SW 1271 (cell line): ENCODE measurements at places on chromosomes 2 and 18.

GRCh38 chr18:62331581-62332356 lies 6.7 kb downstream of the TNFRSF11A start:
- DNase-seq = no peak

GRCh38 chr2:196205011-196205766 lies 33.8 kb upstream of the STK17B start:
- no peak for DNase-seq

- DNase-seq = no peak
Observed at GRCh38 chr18:47526147-47526546, 274.7 kb upstream of the SKOR2 start.

DNA sequence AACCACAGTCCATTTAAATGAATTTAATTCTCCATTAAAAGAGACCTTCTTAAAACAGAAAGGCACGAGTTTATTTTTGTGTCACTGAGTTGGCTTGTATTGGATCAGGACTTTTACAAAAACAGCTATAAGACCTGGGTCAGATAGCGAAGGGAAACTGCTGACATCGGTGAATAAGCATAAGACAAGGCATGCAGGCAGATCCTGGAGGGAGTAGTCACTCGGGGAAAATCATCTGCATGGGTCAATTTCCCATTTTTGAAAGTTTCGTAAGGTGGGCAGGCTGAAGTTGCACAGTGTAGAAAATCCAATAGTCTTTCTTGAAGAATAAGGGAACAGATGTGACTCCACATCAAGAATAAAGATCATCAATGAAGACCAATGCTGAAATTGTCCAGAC lies 12.9 kb downstream of the IL36B start:
- DNase-seq = no peak

GRCh38 chr18:63262369-63263335 lies 56.9 kb downstream of the BCL2 start:
- no peak for DNase-seq

DNA sequence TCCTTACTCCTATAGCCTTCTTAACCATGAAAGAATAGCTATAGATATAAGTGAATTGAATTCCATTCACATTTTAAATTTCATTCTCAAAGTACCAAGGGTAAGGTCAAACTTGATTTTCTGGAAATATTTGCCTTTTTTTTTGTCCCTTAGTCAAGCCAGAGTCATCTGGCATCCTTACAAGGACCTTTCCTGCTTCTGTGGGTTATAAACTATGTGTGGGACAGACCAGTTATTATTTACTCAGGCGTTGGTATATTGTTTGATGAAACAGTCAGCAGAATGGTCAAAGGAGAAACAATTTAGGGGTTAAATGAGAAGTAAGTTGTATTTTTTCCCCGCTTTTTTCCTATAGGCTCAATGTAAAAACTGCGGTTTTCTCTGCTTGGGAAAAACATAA lies 1103.2 kb upstream of the ZEB2 start:
- no peak for DNase-seq

DNA sequence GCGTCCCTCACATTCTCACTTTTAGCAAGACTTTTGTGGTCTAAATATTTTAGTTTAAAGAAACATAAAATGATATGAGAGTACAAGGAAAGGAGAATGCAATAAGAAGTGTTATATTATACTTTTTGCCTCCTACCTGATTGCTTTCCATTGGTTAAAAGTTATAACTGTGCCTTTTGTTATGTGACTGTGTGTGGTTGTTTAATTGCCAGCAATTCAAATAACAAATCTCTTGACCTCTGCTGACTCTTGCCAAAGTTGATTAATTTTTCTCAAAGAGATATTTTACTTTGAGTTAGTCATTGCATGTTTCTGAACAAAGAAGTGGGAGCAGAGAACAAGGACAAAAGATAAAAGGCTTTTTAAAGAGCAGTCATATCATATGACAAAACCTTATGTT lies 599.5 kb downstream of the SUCLG1 start:
- no peak for DNase-seq

DNA sequence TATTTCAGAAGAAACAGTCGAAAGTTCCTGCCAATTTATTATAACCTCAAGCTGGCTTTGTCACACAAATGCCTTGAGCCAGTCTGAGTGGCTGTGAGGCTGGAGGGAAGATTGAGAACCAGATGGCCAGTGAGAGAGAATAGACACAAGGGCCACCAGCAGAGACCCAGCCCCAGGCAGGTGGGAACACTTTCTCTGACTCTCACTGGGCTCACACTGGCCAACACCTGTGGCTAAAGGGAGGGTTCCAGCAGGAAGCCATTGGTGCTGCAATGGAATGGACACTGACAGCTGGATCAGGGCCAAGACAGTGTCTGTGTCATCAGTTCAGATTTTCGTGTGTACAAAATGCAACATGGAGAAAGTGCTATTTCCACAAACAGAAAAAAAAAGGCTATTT lies 29.9 kb downstream of the LOXHD1 start:
- DNase-seq = no peak

DNA sequence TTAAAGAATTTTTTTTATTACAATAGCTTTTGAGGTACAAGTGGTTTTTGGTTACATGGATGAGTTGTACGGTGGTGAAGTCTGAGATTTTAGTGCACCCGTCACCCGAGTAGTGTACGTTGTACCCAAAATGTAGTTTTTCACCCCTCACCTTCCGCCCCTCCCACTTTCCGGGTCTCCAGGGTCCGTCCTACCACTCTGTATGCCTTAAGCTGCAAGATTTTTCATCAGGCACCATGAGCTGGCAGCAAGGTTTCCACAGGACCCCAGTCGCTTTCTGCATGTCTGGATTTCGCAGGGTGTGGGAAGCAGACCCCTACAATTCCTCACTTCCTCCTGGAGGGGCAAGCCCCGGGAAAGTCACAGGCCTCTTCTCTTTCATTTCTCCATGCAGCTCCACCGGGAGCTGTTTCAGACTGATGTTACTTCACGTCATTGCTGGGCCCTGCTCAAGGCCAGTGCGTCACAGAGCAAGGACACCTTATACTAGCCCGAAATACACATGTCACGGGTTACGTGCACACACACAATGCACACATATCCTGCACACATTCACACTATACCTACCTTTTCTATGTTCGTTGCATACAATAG lies 179.1 kb downstream of the ZFP36L2 start:
- no peak for DNase-seq

- DNase-seq = no peak
Observed at GRCh38 chr18:66916834-66917233, 312.9 kb upstream of the CDH19 start.

- no peak for DNase-seq
Observed at GRCh38 chr2:190794377-190794776, 86.2 kb upstream of the GLS start.

DNA sequence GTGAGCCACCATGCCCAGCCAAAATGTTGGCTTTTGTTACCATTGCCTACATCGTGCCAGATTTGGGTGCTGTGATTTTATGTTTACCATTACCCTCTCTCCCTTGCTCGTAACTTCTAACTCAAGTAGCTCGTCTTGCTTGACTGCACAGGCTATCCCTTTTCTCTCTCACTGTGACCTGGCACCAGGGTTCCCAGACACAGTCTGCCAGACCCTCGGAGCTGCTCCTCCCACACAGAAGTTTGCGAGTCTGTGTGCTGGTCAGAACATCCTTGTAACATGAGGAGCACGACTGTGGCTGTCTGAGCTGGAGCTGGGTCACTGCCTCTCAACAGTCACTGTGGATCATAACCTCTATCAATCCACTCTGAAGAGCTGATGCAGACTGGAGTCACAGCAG lies 152.5 kb upstream of the ACKR3 start:
- DNase-seq = no peak

DNA sequence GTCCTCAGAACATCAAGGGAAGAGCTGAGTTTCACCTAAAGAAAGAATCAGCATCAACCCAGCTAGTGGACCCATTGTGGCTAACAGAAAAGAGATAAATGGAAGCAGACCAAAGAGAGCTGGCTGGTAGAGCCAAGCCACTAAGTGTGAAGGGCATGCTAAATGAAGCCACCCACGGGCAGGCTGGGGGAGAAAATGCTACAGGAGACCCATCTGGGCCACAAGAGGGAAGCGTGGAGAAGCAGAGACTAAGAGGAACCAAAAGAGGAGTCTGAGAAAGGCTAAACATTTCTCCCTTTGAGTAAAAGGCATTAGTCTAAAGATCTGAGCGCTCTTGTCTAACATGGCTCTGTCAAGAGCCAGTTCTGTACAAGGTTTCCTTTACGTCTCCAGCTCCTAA lies 15.8 kb downstream of the CWC22 start:
- no peak for DNase-seq

- no peak for DNase-seq
Observed at GRCh38 chr2:102979429-102979828, 217.6 kb downstream of the TMEM182 start.
